ENCODE measurements at places on chromosomes 1 and 21.

DNA sequence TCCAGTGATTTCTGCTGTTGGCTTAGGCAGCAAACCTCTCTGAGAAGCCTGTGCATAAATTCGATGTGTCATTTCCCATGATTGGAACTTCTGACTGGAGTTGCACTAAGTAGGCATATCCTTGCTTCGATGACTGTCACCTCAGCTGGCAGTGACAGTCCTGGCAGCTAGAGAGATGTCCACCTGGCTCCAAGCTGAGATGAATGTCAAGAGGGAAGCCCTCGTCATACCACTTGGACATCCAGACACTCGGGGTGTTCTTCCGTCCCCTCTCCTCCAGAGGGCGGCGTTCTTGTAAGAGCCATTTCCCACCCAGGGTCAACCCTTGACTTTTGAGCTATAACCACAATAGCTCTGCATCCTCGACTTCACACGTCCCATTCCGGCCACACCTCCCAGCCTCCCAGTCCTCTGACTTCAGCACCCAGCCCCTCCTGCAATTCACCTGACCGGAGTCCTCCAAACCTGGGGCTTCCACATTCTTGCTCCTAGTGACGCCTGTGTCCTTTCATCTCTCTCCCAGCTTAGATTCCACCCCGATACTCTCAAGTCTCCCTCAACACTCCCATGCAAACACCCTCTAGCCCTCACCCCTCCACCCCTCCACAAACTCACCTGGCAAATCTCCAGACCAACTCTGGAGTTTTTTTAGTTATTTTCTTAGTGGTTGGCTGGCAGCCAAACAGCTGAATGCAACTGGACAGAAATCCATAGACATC, 17.3 kb downstream of the CA6 start:
- DNase-seq = no peak

- no peak for DNase-seq
These were observed 35.6 kb upstream of the ID3 start for GRCh38 chr1:23594927-23595353.

GRCh38 chr1:205961991-205962820, 18.9 kb upstream of the SLC26A9 start:
- no peak for DNase-seq

GRCh38 chr1:24437631-24438396, 22.2 kb downstream of the NIPAL3 start:
- no peak for DNase-seq

GRCh38 chr1:241485145-241485544, 34.4 kb downstream of the FH start:
- no peak for DNase-seq

DNA sequence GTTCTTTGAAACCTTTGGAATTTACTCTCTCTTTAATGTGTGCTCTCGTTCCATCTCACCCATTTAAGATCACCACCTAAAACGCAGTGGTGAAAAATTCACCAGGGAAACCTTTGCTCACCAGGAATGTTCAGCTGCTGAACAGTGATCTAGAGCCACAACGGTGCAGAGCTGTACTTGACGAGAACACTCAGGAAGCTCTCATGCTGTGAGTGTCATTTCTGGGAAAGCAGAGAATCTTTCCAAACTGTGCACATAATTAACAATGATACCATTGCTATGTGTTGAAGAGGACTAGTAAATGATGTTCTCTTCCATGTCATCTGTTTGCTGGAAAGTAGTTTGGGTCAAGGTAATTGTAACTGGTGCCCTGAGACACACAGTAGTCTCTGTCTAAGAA, 117.1 kb downstream of the ZZZ3 start:
- no peak for DNase-seq

DNA sequence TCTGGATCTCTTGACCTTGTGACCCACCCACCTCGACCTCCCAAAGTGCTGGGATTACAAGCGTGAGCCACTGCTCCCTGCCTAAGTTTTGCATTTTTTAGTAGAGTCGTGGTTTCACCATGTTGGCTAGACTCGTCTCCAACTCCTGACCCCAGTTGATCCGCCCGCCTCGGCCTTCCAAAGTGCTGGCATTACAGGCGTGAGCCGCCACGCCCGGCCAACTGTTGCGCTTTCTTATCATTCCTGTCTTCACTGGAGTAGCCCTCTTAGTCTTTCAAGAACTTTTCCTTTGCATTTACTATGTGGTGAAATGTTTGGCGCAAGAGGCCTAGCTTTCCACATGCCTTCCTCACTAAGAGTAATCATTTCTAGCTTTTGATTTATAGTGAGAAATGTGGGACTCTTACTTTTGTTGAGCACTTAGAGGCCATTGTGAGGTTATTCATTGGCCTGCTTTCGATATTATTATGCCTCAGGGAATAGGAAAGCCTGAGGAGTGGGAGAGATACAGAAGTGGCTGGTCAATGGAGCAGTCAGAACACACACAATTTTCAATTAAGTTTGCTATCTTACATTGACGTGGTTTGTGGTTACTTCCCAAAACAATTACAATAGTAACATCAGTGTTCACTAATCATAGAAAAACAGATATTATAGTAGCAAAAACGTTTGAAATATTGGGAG, 111.0 kb downstream of the ZMYM4 start:
- DNase-seq = no peak

GRCh38 chr1:10252508-10252907, 42.1 kb downstream of the KIF1B start:
- DNase-seq = no peak

- no peak for DNase-seq
These were observed 20.4 kb upstream of the UBXN10 start for GRCh38 chr1:20165522-20165951.

GRCh38 chr1:226945106-226945857, 5.2 kb downstream of the COQ8A start:
- DNase-seq = no peak

GRCh38 chr1:162997499-162998285, 71.5 kb upstream of the RGS4 start:
- no peak for DNase-seq

DNA sequence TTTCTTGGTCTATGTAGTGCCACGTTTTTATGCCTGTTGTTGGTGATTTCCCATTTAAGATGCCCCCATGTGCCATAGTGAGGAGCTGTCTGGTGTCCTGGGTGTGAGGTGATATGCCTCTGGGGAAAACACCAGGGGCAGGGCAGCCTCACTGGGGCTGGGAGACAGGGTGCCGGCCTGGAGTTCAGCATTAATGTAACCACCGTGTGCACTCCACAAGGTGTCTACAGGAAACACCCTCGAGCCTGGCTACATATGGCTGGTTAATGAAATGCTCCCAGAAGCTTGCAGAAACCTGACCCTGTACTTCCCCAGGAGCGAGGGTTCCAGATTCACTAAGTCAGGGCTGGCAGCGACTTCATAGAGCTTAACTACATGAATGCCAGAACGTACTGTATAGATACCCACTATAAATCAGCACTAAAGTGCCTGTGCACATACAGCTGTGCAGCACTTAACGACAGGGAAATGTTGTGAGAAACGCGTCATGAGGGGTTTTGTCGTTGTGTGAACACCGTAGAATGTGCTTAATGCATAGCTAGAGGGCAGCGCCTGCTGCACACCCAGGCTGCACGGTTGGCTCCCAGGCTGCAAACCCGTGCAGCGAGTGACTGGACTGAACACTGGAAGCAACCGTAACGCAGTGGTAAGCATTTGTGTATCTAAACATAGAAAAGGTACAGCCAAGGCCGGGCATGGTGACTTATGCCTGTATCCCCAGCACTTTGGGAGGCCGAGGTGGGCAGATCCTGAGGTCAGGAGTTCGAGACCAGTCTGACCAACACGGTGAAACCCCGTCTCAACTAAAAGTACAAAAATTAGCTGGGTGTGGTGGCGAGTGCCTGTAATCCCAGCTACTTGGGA, 10.4 kb downstream of the TFF2 start:
- DNase-seq = no peak

GRCh38 chr1:90135286-90135685, 140.4 kb downstream of the ZNF326 start:
- DNase-seq = no peak

DNA sequence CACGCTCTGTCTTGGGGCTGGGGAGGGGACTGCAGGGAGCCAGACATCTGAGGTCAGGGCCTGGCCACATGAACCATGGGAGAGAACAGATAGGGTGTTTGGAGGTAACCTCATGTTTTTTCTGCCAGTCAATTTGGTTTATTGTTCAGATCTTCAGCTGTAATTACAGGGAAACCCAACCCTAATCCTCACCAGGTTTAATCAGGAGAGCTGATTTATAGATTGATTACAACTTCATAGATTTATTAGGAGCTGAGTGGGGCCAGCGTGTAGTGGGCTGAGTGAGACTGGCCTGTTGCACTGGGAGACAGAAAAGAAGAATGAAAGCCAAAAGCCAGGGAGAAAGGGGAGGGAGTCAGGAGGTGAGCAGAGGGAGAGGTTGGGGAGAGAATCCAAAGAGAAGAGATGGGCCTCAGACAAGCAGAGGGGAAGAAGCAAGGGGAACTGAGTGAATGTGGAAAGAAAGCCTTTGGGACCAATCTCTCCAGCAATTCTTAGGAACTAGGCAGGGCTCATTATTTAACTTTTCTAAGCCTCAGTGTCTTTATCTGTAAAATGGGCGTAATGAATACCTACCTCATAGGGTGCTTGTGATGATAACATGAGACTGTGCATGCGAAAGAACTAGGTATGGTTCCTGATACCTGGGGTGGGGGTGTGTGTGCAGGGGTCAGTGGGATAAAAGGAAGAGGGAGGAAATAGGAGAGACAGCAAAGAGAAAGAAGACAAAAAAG, 17.0 kb upstream of the STUM start:
- no peak for DNase-seq

GRCh38 chr1:25037174-25038074, 107.3 kb upstream of the RUNX3 start:
- no peak for DNase-seq

- DNase-seq = no peak
These were observed 5.4 kb downstream of the OR2B11 start for GRCh38 chr1:247452447-247453039.

- no peak for DNase-seq
These were observed 33.1 kb upstream of the COL6A2 start for GRCh38 chr21:46064870-46065214.

DNA sequence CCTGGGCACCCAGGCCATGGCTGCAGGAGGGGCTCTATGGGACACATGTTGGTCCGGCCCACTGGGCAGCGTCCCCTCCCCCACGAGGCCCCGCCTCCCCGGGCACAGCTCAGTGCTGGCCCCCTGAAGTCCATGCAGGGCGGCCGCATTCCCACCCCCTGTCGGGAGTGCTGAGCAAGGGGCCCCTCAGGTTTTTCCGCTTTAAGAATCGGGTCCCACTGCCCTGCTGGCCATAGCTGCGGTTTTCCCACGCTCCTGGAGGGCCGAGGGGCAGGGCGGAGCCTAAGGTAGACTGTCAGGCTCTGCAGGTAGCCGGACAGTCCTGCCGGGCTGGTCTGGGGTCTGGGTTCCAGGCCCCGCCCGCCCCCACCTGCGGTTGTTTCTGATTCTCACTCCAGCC, 43.5 kb upstream of the CCDC27 start:
- DNase-seq = no peak

GRCh38 chr1:201800246-201800645, 28.7 kb upstream of the IPO9 start:
- DNase-seq = no peak

GRCh38 chr1:226629210-226629895, 80.8 kb downstream of the STUM start:
- no peak for DNase-seq

DNA sequence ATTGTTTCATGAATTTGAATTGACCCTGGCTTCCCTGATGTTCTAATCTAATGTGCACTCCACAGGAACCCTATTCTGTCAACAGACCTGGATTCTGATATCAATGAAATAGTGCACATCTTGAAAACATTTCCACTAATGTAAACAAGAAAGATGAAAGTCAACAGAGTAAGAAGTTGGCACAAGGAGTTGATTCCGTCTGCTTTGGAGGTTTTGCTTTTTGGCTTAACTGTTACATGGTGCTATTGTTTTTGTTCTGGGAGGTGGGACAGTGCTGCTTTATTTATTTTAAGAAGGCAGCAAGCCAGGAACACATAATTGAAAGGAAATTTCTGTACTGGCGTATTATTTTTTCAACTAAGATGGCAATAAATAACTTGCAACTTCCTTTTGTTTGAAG, 73.3 kb downstream of the LEPR start:
- no peak for DNase-seq

DNA sequence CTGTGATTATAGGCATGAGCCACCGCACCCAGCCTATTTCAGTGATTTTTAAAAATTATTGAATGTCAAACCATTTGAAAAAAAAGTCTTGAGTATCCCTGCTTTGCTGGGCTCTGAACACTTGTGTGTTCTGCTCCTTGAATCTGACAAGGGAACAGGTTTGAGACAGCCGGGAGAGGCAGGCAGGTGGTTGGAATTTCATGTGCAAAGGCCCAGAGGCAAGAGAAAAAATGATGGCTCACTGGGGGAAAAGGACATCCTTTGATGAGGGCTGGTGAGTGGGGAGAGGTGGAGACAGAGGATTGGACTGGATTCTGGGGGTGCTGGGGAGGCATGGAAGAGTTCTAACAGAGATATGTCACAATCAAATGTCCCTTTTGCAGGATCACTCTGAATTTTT, 13.1 kb upstream of the WASF2 start:
- no peak for DNase-seq
